NT2/D1 (cell line): ENCODE measurements at places on chromosomes 3 and 15.
A peak's percentile ranks its signal among the peaks of the same experiment; 100 is the strongest.

DNA sequence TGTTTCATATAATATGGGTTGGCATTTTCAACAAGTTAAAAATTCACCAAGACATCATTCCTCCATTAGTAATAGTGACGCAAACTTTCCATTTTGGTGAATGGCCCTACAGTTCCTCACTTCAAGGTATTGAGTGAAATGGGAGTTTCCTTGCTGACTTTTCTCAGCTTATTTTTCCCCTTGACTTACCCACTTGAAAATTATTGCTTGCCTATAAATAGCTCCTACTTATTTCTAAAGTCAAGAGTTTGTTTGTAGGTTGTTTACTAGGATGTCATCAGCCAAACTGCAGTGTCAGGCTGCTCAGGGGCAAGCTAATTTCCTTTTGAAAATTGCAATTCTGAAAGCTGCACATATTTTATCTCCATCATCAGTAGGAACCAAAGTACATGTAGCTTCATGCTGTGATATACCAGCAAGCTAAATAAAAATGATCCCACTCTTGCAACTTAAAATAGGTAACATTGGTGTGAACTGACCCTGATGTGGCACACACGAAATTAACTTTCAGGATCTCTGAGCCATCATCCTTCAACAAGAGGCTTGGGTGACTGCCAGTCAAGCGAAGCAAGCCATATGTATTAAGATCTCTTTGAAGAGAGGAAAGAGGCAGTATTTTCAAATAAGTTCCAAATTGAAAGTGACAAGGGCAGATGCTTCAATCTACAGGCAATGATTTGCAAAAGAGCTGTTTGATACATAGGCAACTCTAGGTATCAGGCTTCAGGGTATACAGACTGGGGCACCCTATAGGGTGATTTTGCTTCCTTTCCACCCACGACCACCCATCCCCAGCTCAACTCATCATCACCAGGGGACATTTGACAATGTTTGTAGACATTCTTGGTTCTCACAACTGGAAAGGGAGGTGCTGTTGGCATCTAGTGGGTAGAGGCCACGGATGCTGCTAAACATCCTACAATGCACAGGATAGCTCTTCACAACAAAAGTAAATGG is 66.8 kb upstream of the RASGRP1 start:
- no peak for DNase-seq

GRCh38 chr15:70037292-70037640 is 60.5 kb downstream of the TLE3 start:
- no peak for DNase-seq

DNA sequence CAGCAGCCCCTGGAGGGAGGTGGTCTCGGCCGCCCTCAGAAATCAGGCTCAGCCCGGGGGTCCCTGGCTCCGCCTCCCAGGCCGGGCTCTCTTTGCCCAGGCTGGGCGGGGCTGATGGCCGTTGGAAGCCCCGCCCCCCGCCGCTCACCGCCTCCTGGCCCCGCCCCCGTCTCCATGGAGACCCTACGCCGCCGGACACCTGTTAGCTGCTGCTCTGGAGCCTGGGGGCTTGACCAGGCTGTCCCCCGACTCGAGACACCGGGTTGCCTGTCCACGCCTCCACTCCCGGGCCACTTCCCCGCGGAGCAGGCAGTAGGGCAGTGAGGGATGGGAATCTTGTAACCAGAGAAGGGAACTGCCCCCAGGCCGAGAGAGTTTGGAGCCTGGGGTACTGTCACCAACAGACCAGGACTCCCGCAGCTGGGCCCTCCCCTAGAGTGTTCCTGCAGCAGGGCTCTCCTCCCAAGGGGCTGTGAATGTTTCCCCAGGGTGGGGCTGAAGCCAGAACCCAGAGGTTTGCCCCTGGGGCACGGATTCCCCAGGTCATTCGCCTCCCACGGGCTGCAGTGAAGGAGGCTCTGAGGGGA is 27.8 kb upstream of the RPL32 start:
- DNase-seq = no peak

DNA sequence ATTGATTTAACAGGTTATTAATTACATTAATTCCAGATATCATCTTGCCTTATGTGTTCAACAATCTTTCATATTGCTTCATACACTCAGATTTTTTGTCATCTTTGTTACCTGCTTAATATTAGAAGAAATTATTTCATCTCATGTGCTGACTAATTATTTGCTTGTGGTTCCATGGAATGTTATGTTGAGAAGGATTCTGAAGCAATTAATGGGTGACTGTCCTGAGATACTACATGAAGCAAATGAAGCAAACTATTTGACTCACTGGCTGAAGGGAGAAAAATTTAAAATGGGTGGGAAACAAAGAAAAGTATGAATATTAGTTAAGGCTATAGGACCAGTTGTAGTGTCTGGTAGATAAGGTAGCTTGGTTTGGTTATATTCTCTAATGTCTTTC is 443.8 kb upstream of the EPHA6 start:
- DNase-seq = no peak

DNA sequence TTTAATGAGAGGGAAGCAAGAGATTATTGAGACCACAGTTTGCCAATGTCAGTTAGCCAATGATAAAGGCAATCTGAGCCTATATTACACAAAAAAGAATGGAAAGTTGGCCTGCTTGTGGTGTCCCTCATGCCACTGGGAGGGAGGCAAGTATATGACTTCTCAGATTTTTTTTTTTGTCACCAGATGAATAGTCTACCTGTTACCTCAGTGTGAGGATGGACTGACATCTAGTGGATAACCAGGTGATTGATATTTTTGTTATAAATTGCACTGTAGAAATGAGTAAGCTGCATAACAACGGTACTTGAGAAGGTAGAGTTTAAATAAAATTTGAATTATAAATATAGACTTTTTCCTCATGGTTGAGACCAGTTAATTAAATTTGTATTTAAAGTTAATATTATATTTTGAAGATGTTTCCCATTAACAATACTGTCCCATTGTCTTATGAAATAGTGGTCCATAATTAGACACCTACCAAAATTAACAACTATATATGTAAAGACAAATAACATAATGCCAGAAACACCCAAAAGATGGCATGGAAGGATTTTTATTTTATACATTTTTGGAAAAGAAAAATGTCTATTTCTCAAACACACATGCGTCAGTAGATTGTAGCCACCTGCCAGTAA is 237.8 kb upstream of the GADL1 start:
- DNase-seq = no peak

DNA sequence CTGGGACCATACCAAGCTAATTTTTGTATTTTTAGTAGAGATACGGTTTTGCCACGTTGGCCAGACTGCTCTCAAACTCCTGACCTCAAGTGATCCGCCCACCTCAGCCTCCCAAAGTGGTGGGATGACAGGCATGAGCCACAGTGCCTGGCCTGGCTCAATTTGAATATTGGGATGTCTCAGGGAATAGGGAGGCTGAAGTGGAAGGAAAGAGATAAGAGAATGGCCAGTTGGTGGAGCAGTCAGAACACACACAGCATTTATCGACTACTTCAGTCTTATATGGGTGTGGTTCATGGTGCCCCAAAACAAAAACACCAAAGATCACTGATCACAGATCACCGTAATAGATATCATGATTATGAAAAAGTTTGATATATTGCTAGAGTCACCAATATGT is 144.4 kb downstream of the GMNC start:
- DNase-seq = no peak

GRCh38 chr15:67972377-67972776 is 81.7 kb upstream of the PIAS1 start:
- no peak for DNase-seq

DNA sequence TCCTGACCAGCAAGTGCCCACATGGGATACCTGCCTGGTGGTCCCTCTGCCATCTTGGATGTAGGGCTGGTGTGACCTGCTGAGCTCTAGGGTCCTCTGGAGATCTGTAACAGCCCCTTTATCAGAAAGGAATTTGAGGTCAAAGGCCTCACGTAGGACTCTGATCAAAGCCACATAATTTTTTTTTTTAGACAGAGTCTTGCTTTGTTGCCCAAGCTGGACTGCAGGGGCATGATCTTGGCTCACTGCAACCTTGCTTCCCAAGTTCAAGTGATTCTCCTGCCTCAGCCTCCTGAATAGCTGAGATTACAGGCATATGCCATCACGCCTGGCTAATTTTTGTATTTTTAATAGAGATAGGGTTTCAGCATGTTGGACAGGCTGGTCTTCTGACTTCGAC is 9.5 kb downstream of the ITGB5 start:
- DNase-seq = no peak

DNA sequence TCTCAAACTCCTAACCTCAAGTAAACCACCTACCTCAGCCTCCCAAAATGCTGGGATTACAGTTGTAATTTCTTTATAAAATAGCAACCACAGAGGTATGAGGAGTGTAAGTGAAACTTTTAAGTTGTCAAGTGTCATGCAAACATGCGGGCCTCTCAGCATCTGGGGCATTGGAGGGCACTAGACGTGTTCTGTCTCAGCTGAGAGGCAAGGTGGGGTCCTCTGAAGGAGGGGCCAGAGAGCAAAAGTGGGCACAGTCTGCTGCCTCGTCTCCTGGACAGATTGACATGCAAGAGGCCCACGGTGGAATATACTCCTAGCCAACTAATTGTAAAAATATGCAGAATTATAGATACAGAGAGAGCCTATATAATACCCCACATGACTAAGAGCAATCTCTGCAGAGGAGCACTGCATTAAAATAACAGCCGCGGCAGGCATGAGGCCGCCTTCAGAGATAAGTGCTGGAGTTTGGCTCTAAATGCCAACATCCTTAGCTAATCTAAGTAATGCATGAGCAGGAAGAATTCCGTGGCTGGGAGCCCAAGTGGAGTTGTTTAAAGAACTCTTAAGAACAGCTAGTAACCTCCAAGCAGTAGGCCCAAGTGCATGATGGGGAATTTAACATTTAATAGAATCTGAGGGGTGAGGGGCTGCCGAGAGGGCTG is 87.8 kb upstream of the RNU6-1 start:
- no peak for DNase-seq

- DNase-seq = peak; percentile 80
Observed at GRCh38 chr3:8441969-8442559, 59.6 kb upstream of the LMCD1 start.

DNA sequence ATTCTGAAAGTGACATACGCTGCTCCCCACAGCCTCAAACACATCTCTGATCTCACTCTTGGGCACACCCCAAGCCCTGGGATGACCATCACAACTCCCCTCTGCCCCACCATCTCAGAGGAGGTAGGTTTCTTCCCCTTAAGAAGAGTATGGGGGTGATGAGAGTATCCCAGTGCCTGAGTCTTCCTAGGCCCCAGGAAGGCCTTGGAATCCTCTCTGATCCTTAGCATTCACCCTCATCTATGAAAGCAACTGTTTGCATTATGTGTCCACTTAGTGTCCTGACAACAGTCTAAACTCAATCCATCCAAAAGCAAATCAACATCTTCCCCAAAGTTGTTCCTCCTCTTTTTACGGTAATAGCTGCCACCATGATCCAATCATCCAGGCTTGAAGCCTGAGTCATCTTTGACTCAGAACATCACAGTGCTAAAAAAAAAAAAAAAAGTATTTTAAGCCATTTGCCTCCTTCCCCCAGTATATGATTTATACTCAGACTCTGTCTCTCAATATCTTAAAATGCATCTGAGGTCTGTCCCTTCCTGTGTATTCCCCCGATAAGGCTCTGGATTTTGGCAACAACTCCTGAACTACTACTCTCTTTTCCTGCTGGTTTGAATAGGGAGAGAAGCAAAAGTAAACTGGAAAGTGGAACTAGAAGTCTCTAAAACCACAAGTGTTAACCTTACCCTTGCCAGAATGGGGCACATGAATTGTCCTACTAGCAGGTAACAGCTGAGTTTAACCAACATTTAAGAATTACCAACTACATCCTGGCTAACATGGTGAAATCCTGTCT is 22.5 kb downstream of the POPDC2 start:
- DNase-seq = no peak

DNA sequence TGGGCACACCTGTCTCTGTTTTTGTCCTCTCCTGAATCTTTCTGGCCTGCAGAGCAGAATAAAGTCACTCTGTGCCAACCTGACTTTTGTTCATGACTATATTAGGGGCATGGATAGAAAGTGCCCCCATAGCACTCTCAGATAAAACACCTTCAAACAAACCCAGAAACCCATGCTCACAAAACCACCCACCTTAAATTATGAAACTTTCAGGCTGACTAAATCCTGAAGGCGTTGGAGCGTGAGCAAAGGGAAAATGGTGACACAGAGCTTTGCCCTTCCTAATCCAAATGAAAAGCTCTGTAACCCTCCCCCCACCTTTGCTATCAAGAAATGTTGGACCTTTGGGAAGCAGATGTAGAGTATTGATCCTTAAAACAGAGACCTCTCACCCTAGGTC is 138.9 kb downstream of the IGF1R start:
- DNase-seq = no peak

DNA sequence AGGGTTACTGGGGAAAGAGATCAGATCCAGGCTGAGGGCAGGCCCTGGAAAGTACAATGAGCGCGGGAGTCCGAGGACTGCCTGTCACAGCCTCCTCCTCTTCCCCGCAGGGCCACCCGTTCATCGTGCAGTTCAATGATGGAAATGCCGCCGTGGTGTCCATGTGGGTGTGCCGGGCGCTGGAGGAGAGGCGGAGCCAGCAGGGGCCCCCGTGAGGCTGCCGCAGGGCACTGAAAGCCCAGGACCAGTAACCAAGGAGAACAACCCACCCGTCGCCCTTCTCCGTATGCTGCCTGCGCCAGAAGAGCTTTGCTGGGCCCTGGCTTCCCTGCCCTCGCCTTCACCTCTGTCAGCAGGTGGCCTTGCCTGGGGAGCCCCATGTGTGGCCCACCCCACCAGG is 18.8 kb upstream of the SKOR1 start:
- no peak for DNase-seq

GRCh38 chr3:30372837-30373236 is 233.6 kb upstream of the TGFBR2 start:
- DNase-seq = no peak

GRCh38 chr3:30457081-30457480 is 149.3 kb upstream of the TGFBR2 start:
- no peak for DNase-seq

DNA sequence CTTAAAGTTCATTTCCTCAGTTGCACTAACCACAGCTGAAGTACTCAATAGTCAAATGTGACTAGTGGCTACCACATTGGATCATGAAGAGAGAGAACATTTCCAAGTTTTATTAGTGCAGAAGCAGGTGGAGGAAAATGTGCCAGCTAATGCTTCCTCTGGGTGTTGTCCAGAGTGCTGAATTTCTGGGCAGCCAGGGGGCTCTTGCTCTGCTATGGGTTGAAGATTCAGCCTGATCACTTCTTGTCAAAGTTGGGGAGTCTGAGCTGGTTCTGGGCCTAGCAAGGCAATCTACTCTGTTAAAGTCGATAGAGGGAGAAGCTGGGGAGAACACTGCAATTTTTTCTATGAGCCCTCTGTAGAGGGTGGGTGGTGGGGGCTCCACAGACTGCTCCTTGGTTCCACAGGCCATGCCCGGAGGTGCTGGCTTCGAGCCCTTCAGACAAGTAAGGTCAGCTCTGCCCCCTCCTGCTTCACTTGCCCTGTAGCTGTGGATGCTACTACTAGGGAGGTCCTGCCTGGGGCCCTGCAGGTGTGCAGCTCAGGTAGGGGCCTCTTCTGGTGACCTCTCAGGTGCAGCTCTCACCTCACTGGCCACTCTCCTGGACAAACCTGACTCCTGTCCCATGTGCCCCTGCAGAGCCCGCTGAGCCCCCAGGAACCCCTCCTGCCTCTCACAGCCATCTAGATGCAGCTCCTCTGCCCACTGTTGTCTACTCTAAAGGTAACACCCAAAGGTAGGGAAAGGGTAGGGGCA is 8.2 kb downstream of the ALG3 start:
- DNase-seq = no peak
